T-helper 2 cell (primary cell): ENCODE measurements at places on chromosomes 5 and 9.

GRCh38 chr5:91130759-91131158 lies 252.4 kb downstream of the ARRDC3 start:
- DNase-seq: no peak

DNA sequence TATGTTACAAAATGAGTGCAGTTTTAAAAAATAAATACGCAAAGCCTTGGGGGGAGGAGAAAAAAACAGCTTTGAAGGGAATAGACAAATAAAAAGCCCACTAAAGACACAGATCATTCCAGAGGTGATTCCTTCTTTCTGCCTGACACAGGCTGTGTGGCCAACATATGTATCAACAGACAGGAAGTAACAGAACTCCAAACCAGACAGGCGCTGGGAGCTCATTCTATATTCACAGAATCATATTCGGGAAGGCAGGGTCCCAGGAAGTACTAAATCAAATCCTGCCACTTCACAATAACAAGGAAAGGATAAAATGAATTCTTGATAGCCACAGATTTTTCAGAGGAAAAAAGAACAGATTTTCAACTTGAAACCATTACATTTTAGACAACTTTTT lies 62.1 kb downstream of the SEMA5A start:
- no peak for DNase-seq

- DNase-seq: no peak
Measured at GRCh38 chr5:68544091-68544647, 328.6 kb downstream of the PIK3R1 start.

GRCh38 chr9:79134654-79135053 lies 437.1 kb upstream of the TLE4 start:
- DNase-seq: no peak

DNA sequence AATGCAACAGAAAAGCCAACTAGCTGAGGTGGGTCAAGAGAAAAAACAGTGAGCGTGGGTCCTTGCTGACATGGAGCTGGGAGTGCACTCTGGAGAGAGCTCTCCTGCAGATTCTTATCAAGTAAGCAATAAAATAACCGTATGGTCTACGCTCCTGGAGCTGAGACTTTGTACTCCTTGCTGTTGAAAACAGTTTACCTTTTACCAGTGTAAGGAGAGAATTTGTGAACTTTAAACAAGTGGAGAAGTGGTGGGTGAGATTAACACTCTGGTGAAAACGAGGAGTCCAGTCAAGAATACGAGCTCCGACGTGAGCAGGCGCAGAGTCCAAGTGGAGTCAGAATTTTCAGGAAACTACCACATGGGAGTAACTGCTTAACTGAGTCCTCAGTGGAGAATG lies 156.1 kb upstream of the ERCC6L2 start:
- no peak for DNase-seq

- DNase-seq: no peak
Measured at GRCh38 chr5:7970816-7971215, 101.9 kb downstream of the MTRR start.

GRCh38 chr5:170076739-170077138 lies 29.0 kb upstream of the FOXI1 start:
- no peak for DNase-seq

- no peak for DNase-seq
Measured at GRCh38 chr5:135241536-135241935, 157.5 kb downstream of the MACROH2A1 start.

DNA sequence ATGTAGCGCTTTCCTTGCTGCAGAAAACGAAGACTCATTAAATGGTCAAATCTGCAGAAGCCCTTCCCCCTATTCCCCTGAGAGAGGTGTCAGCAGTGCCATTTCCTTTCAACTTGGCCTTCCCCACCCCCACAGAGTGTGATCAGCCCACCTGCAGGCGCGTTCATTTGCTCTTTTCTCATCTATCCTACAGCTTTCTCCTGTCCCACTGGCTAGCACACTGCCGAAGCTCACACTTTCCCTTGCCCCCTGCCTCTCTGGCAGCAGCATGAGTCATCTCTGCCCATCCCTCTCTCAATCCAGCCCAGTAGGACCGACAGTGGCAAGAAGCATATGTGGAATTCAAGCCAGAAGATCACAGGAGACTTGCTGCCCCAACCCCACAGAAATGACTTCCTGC lies 213.8 kb downstream of the FAM114A2 start:
- no peak for DNase-seq

DNA sequence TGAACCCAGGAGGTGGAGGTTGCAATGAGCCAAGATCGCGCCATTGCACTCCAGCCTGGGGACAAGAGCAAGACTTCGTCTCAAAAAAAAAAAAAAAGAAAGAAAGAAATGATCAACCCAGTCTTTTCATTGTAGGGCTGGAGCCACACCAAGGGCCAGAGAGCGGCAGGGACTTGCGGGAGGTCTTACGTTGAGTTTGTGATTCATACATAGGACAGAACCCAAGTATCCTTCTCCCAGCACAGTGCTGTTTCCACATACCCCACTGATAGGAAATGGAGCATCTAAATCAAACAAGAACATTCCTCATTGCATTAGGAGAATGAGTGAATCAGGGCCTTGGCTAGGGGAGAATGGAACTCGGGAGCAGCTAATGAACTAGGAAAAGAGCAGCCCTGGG lies 3.5 kb upstream of the TNIP1 start:
- no peak for DNase-seq

DNA sequence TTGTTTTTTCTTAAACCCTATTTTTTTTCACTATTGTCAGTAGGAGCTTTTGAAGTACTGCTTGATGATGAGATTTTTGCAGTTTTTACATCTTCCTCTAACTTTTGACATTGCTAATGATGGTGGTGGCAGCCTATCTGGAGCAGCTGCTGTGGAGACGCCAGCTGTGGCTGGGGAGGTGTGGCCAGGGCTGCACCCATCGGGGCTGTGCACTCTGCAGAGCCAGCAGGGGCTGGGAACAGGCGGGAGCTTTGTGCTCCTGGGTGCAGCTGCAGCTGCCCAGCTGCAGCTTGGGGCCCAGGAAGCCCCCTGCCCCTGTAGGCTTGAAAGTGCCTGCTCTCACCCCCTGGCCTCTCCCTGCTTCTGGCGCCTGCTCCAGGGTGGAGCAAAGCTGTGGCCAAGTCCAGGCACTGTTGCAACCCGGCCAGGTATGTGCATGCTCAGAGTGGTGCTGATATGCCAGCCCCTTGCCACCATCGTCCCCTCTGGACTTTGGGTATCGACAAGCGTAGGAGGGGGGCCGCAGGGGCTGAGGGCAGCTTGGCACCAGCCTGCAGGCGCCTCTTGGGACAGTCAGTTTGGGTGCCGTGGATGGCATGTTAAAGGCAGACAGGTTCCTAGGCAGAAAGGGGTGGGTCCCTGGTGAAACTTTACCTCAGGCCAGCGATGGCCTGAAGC lies 39.2 kb downstream of the FER start:
- no peak for DNase-seq

- no peak for DNase-seq
Measured at GRCh38 chr5:10623305-10623910, 59.5 kb downstream of the ANKRD33B start.

GRCh38 chr9:130583271-130583670 lies 3.9 kb downstream of the FUBP3 start:
- no peak for DNase-seq

- no peak for DNase-seq
Measured at GRCh38 chr5:157729858-157730257, 1.4 kb upstream of the THG1L start.

GRCh38 chr5:1129711-1130055 lies 17.8 kb upstream of the SLC12A7 start:
- no peak for DNase-seq

DNA sequence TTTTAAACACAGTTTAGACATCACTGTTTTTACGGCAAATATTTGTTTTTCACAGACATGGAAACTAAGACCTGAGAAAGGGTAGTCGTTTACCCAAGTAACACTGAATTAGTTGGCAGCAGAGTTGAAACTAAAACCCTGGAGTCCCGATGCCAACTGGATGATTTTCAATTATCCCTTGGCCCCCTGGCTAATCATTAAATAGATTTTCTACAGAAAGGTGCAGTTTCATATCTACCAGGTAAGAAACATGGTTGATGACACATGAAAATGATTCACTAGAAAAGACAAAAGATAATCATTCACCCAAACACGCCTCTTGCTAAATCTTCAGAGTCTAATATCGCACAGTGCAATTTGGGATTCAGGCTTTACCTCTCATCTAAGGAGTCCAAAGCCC lies 136.9 kb downstream of the SEMA5A start:
- DNase-seq: no peak

- no peak for DNase-seq
Measured at GRCh38 chr9:113511047-113511521, 47.6 kb downstream of the RGS3 start.

- DNase-seq: no peak
Measured at GRCh38 chr5:72954389-72954788, 1.5 kb upstream of the FCHO2 start.

DNA sequence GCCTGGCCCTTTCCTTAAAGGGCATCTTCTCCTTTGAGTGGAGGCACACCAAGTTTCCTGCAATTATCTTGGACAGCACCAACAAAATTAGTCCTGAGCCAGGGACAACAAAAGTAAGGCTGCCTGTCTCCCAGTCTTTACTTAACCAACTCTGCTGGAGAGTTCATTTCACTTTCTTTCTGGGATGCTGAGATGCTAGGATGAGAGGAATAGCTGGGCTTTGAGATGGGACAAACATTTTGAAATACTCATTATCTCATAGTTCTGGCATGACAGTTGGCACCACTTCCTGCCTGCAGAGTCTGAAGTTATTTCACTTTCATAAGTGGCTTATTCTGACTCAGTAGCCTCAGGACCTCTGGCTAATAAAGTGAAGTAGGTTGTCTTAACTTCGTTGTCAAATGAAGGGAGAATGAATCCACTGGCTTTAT lies 157.0 kb downstream of the C9orf152 start:
- DNase-seq: peak; percentile 89

DNA sequence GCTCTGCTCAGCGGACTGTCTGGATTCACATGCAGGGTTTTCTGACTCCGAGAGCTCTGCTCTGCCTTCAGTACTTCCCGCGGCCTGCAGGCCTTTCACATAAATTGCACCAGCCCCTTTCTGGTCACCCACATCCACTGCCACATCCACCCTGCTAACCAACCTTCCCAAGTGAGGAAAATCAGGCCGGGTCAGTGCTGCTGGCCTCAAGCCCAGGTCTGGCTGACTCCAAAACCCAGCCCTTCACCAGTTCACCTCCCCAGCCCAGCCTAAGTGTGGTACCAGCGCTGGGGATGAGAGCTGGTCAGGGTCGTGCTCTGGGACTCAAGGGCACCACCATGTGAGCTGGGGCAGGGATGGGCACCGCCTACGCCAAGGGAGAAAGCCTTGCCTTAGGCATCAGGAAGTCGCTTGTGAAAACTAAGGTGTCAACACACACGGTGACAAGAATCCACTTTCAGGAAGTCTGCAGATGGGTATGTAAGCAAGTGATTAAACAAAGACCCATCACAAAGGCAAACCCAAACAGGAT lies 12.3 kb downstream of the LMAN2 start:
- DNase-seq: no peak

DNA sequence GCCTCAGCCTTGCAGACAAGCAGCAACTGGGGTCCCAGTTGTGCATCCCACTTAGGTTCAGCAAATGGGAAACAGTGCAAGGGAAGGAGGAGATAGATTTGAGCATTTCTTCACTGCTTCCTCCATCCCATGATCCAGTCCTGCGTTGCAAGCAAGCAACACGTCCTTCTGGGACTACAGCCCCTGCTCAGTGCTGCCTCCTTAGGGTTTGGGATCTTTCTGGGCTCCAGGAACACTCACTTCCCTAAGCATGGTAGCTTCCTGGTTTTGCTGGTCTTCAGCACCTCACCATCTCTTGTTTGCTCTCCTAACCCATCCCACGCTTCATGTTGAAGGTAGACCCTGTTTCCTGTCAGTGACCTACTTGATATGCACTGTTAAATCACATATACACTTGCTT lies 444.7 kb downstream of the MED10 start:
- no peak for DNase-seq

GRCh38 chr5:132067451-132067850 lies 6.1 kb upstream of the CSF2 start:
- no peak for DNase-seq

- no peak for DNase-seq
Measured at GRCh38 chr5:139669662-139670368, 21.7 kb downstream of the CXXC5 start.

DNA sequence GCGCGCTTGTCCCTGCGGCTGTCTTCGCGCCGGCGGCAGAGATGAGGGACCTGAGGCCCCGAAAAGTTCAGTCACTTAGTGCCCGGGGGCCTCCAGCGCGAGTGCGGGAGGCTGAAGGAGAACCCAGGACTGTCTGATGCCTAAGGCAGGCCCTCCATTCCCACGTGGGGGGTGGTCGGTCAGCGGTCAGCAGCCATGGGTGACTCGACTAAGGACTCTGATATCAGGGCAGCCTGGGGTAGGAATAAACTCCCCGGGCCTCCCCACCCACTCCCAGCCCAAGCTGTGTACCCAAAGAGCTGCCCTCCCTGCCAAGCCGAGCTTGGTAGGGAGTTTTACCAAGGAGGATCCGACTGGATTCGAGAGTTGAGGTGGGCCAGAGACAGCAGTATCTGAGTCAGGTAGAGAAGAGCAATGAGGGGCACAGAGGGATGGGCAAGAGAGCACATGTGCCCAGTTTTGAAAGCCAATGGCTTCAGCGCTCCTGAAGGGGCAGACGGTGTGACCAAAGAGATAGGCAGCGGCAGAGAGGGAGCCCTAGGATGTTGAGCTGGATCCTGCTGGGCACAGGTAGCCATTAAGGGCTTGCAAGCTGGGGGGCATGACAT lies 787 bp downstream of the FGFR4 start:
- no peak for DNase-seq

GRCh38 chr9:95330720-95331404 lies 13.4 kb upstream of the FANCC start:
- no peak for DNase-seq

DNA sequence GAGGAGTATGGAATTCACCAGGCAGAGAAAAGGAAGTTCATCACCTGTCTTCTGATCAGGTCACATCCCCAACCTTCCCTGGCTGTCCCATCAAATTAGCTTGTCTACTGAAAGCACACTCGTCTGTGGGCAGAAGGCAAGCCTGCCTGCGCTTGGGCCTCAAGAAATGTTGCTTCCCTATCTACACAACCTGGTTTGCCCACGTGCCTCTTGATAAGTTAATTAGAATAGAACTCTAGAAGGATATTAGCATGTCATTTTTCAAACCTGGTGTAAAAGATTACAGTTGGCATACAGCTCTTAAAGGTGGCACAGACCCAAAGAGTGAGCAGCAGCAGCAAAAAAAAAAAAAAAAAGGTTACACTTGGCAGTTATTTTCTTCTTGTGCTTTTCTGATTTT lies 5.1 kb downstream of the TTC23L start:
- no peak for DNase-seq

GRCh38 chr5:10366310-10367272 lies 13.1 kb downstream of the MARCHF6 start:
- DNase-seq: no peak
